SJCRH30 (cell line): ENCODE measurements at places on chromosomes 3 and 15. TPM values are rescaled to one million over a fixed set of nuclear protein-coding genes. Genes with fewer than 3 reads are reported as not detected.
A peak's percentile ranks its signal among the peaks of the same experiment; 100 is the strongest.

GRCh38 chr15:65032801-65033537, 3.5 kb upstream of the MTFMT start:
- DNase-seq, result peak; percentile 85
- H3K27ac ChIP-seq, result no peak overlapping the region; the same call in 1 of the 2 replicates
- H3K4me1 ChIP-seq, result peaks cover 11% of the 10 kb centered on the region; the same call in 1 of the 2 replicates
- H3K36me3 ChIP-seq, result no peaks in the 10 kb centered on the region
- peak overlapping the region; percentile 13 for H3K4me3 ChIP-seq

DNA sequence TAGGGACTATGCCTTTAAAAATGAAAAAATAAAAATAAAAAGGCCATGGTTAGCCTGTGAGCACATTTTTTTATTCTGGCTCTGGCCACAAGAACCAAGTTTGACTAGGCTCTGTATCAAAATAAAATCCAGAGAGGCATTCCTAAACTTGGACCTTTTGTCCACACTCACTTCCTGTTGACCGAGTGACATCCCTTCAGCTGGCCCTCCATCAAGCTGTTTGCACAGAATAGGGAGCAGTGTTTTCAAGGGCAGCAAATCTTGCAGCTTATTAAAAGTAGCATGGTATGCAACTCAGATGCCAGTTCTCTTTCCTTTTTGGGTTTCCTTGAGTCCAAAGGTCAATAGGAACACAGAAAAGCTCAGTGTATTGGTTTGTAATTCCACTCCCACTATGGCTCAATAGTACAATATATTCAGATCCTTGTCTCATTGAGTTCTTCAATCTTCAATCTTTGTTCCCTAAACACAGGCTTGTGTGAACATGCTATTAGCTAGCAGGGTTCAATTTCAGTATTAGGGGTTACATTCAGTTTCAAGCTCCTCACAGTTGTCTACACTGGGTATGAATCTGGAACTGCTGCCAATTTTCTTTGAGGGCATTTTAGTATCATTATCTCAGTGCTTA, 244.5 kb downstream of the RBMS3 start:
- H3K27me3 ChIP-seq, result no peaks in the 10 kb centered on the region
- H3K27ac ChIP-seq, result no peak overlapping the region
- no peaks in the 10 kb centered on the region for H3K4me1 ChIP-seq
- H3K36me3 ChIP-seq, result no peaks in the 10 kb centered on the region
- no peak overlapping the region for H3K4me3 ChIP-seq

DNA sequence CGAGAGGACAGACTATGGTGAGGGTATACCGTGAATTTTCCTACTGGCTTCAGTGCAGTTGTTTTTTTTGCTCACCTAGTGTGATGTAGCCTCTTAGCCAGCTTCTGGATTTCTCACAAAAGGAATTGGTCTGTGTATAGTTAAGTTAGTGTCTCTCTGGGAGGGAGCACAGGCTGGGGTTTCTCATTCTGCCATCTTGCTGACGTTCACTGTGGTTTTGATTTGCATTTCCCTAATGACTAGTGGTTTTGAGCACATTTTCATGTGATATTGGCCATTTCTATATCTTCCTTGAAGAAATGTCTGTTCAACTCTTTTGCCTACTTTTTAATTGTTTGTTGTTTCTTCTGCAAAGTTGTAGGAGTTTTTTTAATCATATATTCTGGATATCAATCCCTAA, 2.2 kb upstream of the CD86 start:
- no peak for DNase-seq
- no peak overlapping the region for H3K4me3 ChIP-seq
- H3K4me1 ChIP-seq, result no peaks in the 10 kb centered on the region
- H3K36me3 ChIP-seq, result no peaks in the 10 kb centered on the region
- no peak overlapping the region for H3K27ac ChIP-seq
- no peaks in the 10 kb centered on the region for H3K27me3 ChIP-seq

OXSR1 gene
- total RNA-seq, result 27.9 and 31.6 TPM in 2 replicates

CMSS1 gene
- 93.8 and 95.5 TPM in 2 replicates for total RNA-seq

CXCR6 gene
- not detected in 2 replicates for total RNA-seq

DNA sequence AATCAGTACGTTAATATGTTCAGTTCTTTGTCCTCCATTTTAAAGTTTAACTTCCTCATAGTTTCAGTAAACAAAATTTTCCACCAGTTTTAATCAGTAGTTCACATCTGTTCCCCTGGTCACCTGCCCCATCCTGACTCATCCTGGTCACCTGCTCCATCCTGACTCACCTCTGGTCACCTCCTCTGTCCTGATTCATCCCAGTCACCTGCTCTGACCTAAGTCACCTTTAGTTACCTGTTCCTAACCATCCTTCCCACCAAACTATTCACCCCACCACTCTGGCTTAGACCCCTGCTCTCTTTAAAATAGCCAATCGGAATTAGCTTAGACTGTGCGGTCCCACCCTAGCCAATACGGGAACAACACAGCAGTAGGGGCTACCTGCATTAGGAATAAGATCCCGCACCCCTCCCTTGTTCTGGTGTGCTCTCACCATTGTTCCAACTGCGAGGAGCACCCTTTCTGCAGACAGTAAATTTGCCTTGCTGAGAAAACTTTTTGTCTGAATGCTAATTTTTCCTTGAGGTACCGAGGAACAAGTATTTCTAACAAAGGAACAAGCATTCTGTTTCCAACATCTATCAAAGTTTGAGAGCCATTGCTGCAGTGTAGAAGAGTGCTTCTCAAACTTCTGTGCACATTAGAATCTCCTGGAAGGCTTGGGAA, 169.3 kb downstream of the ADAMTS17 start:
- no peaks in the 10 kb centered on the region for H3K36me3 ChIP-seq
- no peak for DNase-seq
- H3K4me1 ChIP-seq, result no peaks in the 10 kb centered on the region; the same call in 1 of the 2 replicates
- no peak overlapping the region for H3K4me3 ChIP-seq
- H3K27me3 ChIP-seq, result no peaks in the 10 kb centered on the region

DNA sequence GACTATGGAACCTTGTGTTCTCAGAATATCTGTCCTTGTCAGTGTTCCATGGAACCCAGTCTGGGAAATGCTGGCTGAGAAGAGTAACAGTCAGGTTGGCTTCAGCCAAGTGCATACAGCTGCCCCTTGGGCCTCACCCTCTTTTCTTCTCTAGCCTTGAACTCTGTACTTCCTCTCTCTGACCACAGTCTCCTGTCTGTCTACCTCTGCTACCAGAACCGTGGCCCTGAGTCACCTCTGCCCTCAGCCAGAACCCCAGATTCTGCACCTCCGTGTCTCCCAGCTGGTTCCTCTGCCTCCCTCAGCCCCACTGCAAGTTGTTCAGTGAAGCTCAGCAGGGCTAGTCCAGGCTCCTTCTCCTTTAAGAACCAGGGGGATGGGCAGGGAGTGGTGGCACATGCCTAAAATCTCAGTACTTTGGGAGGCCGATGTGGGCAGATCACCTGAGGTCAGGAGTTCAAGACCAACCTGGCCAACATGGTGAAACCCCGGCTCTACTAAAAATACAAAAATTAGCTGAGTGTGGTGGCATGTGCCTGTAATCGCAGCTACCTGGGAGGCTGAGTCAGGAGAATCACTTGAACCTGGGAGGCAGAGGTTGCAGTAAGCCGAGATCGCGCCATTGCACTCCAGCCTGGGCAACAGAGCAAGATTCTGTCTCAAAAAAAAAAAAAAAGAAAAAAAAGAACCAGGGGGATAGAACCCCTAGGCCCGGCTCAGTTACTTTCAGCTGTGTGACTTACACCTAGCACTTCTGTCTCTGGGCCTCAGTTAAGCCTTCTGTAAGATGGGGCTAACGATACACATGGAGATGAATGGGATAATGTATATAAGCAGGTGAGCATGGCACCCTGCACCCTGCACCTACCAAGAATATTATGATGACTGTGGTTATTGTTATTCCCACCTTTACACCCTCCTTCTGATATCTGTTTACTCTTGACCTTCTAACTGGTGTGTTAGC, 24.3 kb upstream of the TATDN2 start:
- no peak for DNase-seq
- no peaks in the 10 kb centered on the region for H3K27me3 ChIP-seq
- peaks cover 5% of the 10 kb centered on the region for H3K4me1 ChIP-seq
- H3K4me3 ChIP-seq, result no peak overlapping the region
- no peak overlapping the region for H3K27ac ChIP-seq
- H3K36me3 ChIP-seq, result no peaks in the 10 kb centered on the region

DCLK3 gene
- total RNA-seq, result not detected in 2 replicates

LHFPL4 gene
- not detected in 2 replicates for total RNA-seq

GRCh38 chr3:54299169-54299935, 177.0 kb downstream of the CACNA2D3 start:
- H3K27ac ChIP-seq, result no peak overlapping the region
- DNase-seq, result no peak
- no peaks in the 10 kb centered on the region for H3K4me1 ChIP-seq
- H3K4me3 ChIP-seq, result no peak overlapping the region
- H3K36me3 ChIP-seq, result no peaks in the 10 kb centered on the region

PRR20G gene
- total RNA-seq, result not detected in 2 replicates

CELSR3 gene
- 1.1 and 1.7 TPM in 2 replicates for total RNA-seq

DNA sequence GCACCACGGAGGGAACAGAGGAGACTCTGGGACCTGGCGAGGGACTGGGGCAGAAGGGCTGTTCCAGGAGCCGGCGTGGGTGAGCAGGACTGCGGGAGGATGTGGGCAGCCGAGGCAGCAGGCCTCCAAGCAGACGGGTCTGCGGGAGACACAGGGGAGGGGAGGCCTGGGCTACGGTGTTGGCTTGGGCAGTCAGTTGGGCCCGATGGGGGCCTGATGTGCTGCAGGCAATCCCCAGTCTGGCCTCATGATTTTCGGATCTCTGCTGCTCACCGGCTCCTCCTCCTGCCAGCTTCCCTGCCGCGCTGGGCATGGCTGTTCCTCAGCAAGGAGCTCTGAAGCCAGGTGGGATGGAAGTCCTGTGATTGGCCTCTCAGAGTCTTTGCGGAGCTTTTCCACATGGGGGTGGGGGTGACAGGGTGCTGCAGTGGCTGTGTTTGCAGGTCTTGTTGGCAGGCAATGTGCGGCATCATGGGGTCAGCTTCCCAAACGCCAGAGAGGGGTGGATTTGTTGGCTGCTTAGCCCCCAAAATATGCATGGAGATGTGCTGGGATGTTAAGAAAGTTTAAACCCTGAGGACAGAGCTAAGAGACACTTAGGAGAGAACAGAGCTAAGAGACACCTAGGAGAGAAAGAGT, 19.3 kb downstream of the MINAR1 start:
- no peak overlapping the region for H3K4me3 ChIP-seq
- H3K27me3 ChIP-seq, result no peaks in the 10 kb centered on the region
- H3K27ac ChIP-seq, result no peak overlapping the region

HDAC11 gene
- 30.7 and 32.5 TPM in 2 replicates for total RNA-seq

DNA sequence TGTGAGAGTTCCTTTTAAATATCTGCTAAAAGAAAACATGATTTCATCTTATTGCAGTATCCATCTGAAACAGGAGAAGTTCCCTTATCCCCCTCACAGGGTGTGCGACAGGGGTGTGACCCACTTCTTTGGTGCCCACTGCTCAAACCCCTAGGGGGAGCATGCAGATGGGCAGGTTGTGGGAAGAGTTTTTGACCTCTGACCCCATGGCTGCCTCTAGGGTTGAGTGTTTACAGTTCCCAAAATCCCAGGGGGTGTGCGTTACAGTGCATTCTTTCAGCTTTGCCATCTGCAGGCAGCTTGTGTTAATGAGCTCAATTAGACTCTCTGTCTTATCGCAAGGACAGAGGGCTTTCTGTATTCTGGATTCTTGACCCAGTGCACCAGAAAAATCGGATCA, 443.2 kb upstream of the FRG2C start:
- H3K27ac ChIP-seq, result no peak overlapping the region
- no peaks in the 10 kb centered on the region for H3K4me1 ChIP-seq
- no peaks in the 10 kb centered on the region for H3K36me3 ChIP-seq

DNA sequence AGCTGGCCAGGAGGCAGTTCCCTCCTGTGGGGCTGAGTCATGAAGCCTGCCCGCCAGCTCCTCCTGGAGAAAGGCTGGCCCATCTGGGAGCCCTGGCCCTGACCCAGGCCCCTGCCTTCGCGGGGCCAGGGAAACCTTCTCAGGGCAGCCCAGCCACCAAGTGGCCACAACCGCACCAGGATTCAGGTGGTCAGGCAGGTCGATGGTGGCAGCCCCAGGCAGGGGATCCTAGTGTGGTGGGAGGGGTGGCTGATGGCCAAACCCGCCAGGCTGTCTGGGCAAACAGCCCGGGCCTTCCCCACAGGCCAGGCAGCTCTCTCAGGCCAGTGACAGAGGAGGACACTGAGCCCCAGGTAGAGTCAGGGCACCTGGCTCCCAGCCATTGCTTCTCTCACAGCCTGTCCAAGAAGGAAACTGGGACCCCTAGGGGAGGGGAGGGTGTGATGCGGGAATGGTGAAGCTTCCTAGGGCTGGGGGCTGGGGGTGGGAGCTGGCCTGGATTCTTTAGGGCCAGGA, 1.2 kb downstream of the TWF2 start:
- H3K27me3 ChIP-seq, result no peaks in the 10 kb centered on the region
- H3K4me3 ChIP-seq, result no peak overlapping the region; the same call in 1 of the 2 replicates
- H3K27ac ChIP-seq, result no peak overlapping the region
- no peaks in the 10 kb centered on the region for H3K36me3 ChIP-seq
- DNase-seq, result peak; percentile 41
- H3K4me1 ChIP-seq, result peaks cover 12% of the 10 kb centered on the region; the same call in 1 of the 2 replicates

CCDC39 gene
- not detected in 2 replicates for total RNA-seq

CCR3 gene
- total RNA-seq, result not detected in 2 replicates

DNA sequence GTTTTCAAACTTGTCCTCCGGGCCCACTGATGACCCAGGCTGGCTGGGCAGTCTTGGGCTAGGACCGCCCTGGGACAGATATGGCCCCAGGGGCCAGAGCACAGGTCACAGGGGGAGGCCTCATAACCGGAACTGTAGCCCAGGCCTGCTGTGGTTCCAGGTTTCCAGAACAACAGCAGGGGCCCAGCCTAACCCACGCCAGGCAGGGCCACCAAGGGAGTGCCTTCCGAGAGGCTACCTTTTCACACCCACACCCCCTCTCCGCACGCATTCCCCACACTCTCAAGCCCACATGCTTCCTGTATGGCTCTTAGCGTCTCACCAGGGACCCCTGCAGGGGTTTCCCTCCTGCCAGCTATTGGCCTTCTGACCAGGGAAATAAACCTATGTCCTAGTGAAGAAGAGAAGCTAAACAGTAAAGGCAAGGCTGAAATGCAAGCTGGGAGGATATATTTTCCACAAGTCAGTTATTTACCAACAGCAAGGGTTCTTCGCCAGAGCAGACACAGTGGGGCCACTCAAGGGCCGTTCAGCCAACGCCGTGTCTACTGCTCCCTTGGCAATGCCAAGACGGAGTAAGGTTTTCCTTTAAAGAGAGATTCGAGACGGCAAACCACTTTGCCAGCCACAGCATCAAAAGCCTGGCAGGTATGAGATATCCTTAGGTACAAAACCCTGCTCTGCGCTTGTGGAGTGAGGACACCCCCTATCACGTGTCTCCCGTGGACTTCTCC, 135.1 kb downstream of the ATP10A start:
- no peak overlapping the region for H3K4me3 ChIP-seq
- no peaks in the 10 kb centered on the region for H3K36me3 ChIP-seq
- H3K4me1 ChIP-seq, result peaks cover 10% of the 10 kb centered on the region
- H3K27ac ChIP-seq, result no peak overlapping the region
- H3K27me3 ChIP-seq, result no peaks in the 10 kb centered on the region
- no peak for DNase-seq

LMCD1 gene
- total RNA-seq, result 59.6 and 69.8 TPM in 2 replicates

GRCh38 chr15:94059013-94059587, 172.3 kb upstream of the MCTP2 start:
- no peak overlapping the region for H3K4me3 ChIP-seq
- no peaks in the 10 kb centered on the region for H3K36me3 ChIP-seq
- peaks cover 11% of the 10 kb centered on the region for H3K4me1 ChIP-seq
- DNase-seq, result no peak

TMEM207 gene
- total RNA-seq, result not detected in 2 replicates

GRCh38 chr3:100213891-100214573, 46.8 kb upstream of the TBC1D23 start:
- H3K36me3 ChIP-seq, result no peaks in the 10 kb centered on the region
- no peak overlapping the region for H3K4me3 ChIP-seq
- H3K27me3 ChIP-seq, result no peaks in the 10 kb centered on the region
- H3K4me1 ChIP-seq, result peaks cover 23% of the 10 kb centered on the region

CLDN16 gene
- not detected in 2 replicates for total RNA-seq
